ENCODE measurements at places on chromosomes 11 and 22.

- peak; percentile 91 for DNase-seq
Observed at GRCh38 chr11:123197711-123198110, 2.7 kb upstream of the CLMP start.

DNA sequence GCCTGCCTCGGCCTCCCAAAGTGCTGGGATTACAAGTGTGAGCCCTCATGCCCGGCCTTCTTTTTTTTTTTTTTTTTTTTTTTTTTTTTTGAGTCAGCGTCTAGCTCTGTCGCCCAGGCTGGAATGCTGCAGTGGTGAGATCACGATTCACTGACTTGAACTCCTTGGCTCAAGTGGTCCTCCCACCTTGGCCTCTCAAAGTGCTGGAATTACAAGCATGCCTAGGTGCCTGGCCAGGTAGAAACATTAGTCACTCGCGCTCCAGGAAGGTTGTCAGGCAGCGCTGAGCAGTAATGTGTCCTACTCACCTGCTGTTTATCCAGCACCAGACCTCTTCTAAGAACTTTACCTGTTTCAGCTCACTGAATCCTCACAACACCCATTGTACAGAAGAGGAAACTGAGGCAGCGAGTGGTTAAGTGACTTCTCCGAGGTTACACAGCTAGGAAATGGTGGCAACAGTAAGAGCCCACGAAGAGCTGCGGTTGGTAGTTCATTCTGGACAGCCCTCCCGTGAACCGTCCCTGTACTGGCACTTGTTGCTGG lies 496 bp upstream of the CST6 start:
- peak; percentile 67 for DNase-seq

- DNase-seq = peak; percentile 93
Observed at GRCh38 chr11:58616594-58616993, 5.9 kb upstream of the CNTF start.

DNA sequence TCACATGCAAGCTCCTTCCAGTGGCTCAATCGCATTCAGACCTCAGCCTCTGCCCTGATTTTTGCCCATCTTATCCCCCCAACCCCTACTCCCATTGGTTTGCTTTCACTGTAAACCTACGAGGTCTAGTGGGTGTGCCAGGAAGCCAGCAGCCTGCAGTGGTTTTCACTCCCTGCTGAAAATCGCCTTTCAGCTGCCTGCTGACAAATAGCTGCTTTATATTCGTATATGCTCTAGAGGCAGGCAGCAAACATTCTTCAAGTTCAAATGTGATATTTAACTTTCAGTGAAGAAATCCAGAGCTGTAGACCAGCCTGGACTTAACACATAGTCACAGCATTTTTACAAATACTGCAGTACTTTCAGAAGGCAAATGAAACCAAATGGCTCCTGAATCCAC lies 92.8 kb upstream of the APOA1 start:
- DNase-seq = peak; percentile 15

GRCh38 chr11:11807811-11808782 lies 33.7 kb upstream of the USP47 start:
- DNase-seq = peak; percentile 28

DNA sequence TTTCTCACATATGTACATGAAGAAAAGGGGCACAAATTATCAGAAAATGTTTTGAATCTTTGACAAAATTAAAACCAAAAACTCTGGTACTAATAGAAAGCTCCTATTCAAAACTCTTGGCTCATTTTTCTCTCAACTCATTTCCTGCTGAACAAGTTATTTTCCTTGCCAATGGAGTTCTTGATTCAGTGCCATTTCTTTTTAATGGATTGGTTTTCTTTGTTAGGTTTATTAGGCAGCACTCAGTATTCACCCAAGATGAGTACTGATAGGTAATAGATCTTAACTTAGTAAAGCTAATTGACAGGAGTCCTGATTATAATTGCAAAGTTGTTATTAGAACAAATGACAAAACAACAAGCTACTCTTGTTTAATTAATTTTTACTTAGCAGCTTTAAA lies 279.4 kb upstream of the PDGFD start:
- DNase-seq = no peak

GRCh38 chr22:39731881-39732555 lies 161.5 kb downstream of the CACNA1I start:
- DNase-seq = no peak

DNA sequence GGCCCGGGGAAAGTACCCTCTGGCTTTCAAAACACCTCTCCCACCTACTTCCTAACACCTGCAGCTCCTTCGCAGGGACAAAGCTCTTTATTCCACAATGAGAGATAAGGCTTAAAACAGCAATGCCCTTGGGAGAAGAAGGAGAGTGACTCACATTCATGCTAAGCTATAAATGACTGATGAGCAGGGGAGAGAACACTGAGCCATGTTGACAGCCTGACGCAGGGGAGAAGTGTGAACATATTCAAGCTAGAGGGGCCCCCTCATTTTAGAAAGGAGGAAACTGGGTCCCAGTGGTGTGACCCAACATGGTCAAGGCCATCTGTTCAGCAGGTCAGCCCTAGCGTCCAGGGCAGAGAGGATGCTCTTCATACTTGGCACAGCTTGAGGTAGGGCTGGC lies 171.8 kb downstream of the DSCAML1 start:
- no peak for DNase-seq

DNA sequence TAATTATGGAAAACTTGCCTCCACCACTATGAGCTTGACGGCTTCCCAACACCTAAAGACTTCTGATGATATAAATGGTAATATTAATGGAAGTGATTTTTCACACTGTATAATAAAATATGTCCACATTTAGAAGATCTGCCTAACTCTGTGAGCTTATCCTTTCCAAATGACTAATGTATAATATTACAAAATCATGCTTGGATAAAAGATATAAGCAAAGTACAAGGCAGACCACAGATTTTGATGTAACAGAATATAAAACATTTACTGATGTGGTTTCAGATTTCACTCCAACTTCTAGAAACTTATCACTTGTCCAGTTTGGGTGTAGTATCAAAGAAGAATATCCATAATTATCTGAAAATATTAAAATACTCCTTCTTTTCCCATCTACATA lies 36.9 kb downstream of the GALNT18 start:
- no peak for DNase-seq

DNA sequence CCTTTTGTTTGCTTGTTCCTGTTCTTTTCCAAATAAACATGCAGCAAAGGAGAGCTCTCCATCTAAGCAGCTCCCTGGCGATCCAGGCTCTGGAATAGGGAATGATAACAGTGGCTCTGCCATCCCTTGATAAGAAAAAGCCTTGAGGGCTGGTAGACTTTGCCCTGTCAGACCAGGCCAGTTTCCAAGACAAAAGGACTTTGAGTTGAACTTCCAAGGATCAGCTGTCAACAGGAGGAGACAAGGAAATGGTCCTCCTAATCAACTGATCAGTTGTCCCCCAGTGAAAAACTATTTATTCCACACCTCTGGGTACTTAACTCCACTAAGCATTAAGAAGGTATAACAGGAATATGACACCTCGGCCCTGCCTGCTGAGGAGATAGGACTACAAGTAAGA lies 127.8 kb downstream of the PARVA start:
- no peak for DNase-seq

- DNase-seq = no peak
Observed at GRCh38 chr22:20186183-20186870, 35.5 kb upstream of the CCDC188 start.

- DNase-seq = no peak
Observed at GRCh38 chr22:47563406-47564157, 801.1 kb downstream of the TBC1D22A start.

DNA sequence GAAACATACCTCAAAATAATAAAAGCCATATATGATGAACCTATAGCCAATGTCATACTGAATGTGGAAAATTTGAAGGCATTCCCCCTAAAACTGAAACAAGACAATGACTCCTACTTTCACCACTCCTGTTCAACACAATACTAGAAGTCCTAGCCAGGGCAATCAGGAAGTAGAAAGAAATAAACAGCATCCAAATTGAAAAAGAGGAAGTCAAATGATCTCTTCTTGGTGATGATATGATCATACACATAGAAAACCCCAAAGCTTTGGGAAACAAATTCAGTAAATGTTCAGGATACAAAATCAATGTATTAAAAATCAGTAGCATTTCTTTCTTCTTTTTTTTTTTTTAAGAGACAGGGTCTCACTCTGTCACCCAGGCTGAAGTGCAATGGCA lies 109.9 kb downstream of the DLG2 start:
- no peak for DNase-seq

GRCh38 chr11:79006854-79007253 lies 432.2 kb upstream of the NARS2 start:
- DNase-seq = no peak

GRCh38 chr11:36261094-36261493 lies 28.1 kb downstream of the COMMD9 start:
- no peak for DNase-seq

GRCh38 chr11:117900121-117900648 lies 23.7 kb upstream of the FXYD6 start:
- no peak for DNase-seq

DNA sequence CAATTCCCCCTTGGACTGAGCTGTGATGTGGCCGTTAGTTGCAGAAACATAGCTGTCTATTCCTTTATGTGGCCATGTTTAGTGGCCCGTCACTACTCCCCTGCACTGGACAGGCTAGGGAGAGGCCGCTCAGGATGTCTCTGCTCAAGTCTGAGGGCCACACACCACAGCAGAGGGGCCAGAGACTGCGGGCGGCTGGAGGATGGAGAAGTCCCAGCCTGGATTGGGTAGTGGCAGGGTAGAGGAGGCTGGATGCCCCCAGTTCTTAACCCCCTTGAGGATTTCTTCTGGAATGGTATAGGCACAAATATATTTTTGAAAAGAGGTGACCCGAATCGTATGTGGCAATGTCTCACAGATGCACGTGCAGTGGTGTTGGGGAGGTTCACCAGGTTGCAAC lies 116.4 kb upstream of the B3GAT1 start:
- no peak for DNase-seq

- no peak for DNase-seq
Observed at GRCh38 chr11:115251126-115251525, 253.1 kb downstream of the CADM1 start.

GRCh38 chr11:71491940-71492339 lies 35.1 kb upstream of the KRTAP5-7 start:
- no peak for DNase-seq

DNA sequence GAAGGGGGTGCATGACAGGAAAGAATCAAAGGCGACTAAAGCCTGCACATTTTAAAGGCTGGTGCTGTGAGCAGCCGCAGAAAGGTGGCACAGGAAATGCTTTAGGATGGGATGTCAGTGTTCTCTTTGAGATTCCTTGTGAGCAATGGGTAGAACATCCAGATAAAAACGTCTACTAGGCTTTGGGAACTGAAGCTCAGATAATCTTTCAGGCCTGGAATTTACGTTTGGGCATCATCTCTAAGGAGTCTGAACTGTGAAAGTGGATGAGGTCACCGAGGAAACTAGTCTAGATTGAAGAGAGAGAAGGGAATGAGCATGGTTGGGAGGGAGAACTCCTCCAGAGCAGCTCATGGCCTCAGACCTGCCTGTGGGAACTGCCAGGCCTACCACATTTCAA lies 65.7 kb downstream of the FLI1 start:
- DNase-seq = peak; percentile 75

- DNase-seq = no peak
Observed at GRCh38 chr11:123484448-123484847, 54.4 kb downstream of the GRAMD1B start.

GRCh38 chr22:46734830-46735453 lies 3.1 kb downstream of the CERK start:
- DNase-seq = no peak

DNA sequence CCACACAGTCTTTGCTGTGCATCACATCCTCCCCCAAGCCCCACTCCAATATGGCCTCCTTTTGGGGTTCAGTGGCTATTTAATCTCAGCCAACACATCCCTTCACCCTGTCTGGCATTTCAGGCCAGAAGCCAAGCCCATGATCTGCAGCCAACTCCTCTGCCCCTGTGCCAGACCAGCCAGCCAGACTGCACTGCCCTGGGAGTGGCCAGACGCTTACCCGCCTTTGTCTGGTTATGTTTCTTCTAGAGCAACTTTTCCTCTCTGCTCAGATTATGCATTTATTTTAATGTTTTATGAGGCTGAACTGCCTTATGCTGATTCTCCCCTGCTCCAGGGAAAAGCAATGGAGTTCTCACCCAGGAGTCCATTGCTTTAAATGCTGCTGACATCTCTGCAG lies 206.7 kb upstream of the TBCEL start:
- no peak for DNase-seq

DNA sequence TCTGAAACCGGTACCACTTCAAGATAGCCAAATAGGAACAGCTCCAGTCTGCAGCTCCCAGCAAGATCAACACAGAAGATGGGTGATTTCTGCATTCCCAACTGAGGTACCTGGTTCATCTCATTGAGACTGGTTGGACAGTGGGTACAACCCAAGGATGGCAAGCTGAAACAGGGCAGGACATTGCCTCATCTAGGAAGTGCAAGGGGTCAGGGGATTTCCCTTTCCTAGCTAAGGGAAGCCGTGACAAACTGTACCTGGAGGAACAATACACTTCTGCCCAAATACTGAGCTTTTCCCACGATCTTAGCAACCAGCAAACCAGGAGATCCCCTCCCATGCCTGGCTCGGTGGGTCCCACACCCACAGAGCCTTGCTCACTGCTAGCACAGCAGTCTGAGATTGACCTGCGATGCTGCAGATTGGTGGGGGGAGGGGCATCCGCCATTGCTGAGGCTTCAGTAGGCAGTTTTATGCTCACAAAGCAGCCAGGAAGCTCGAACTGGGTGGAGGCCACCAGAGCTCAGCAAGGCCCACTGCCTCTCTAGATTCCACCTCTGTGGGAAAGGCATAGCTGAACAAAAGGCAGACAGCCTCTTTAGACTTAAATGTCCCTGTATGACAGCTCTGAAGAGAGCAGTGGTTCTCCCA lies 59.9 kb upstream of the C11orf58 start:
- no peak for DNase-seq

DNA sequence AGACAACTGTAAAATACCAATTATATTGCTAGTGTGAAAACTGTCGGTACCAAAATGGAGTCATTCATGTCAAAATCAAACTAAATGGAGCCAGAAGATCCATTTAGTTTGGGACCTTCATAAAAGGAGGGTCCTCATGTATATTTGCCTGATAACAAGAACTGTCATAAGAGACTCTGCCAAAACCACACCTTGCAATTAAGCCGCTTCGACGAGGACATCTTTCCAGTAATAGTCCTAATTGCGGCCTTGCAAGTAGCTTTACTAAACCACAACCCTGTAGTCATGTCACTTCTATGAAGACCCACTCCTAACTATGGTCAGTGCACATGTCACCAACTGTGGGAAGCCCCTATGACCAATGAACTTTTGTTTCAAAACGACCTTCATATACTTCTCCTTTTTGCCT lies 9.4 kb downstream of the UBQLN3 start:
- DNase-seq = no peak
